Femur (tissue), 1 donor: ENCODE measurements at places on chromosomes 16 and 17.

- DNase-seq = no peak
Measured at GRCh38 chr16:53457670-53458069, 23.4 kb downstream of the RBL2 start.

DNA sequence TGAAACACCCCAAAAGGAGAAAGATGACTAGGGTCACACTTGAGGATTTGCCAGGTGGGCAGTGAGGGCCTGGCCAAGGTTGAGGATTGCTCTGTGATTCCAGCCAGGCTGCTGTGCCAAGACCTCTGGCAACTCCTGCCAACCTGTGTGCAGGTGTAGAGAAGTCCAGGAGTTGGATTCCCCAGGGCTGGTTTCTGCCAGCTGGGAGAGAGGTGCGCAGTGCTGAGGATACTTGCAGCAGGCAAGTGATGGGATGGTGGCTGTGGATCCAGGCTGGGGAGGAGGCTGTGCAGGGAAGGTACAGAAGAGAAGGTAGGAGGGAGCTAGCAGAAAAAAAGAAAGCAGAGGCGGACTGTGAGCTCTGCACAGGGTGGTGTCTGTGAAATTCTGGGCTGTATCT is 6.6 kb downstream of the RIPOR1 start:
- no peak for DNase-seq

DNA sequence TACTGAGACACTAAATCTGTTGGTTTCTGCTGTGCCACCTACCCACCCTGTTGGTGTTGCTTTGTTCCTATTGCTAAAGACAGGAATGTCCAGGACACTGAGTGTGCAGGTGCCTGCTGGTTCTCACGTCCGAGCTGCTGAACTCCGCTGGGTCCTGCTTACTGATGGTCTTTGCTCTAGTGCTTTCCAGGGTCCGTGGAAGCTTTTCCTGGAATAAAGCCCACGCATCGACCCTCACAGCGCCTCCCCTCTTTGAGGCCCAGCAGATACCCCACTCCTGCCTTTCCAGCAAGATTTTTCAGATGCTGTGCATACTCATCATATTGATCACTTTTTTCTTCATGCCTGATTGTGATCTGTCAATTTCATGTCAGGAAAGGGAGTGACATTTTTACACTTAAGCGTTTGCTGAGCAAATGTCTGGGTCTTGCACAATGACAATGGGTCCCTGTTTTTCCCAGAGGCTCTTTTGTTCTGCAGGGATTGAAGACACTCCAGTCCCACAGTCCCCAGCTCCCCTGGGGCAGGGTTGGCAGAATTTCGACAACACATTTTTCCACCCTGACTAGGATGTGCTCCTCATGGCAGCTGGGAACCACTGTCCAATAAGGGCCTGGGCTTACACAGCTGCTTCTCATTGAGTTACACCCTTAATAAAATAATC is 14.6 kb downstream of the STH start:
- no peak for DNase-seq

DNA sequence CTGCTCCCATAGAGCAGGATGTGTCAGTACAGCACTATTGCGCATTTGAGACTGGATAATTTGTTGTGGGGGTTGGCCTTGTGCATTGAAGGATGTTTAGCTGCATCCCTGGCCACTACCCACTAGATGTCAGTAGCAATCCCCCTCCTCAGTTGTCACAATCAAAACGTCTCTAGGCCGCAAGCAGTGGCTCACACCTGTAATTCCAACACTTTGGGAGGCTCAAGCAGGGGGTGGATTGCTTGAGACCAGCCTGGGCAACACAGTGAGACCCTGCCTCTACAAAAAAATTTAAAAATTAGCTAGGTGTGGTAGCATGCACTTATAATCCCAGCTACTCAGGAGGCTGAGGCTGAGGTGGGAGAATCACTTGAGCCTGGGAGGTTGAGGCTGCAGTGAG is 48.4 kb downstream of the CENPV start:
- no peak for DNase-seq

GRCh38 chr17:48609033-48609432 is 1.8 kb downstream of the HOXB7 start:
- DNase-seq = no peak

GRCh38 chr17:73791121-73791520 is 146.9 kb upstream of the SDK2 start:
- no peak for DNase-seq

- no peak for DNase-seq
Measured at GRCh38 chr16:74577882-74578366, 29.0 kb downstream of the GLG1 start.

DNA sequence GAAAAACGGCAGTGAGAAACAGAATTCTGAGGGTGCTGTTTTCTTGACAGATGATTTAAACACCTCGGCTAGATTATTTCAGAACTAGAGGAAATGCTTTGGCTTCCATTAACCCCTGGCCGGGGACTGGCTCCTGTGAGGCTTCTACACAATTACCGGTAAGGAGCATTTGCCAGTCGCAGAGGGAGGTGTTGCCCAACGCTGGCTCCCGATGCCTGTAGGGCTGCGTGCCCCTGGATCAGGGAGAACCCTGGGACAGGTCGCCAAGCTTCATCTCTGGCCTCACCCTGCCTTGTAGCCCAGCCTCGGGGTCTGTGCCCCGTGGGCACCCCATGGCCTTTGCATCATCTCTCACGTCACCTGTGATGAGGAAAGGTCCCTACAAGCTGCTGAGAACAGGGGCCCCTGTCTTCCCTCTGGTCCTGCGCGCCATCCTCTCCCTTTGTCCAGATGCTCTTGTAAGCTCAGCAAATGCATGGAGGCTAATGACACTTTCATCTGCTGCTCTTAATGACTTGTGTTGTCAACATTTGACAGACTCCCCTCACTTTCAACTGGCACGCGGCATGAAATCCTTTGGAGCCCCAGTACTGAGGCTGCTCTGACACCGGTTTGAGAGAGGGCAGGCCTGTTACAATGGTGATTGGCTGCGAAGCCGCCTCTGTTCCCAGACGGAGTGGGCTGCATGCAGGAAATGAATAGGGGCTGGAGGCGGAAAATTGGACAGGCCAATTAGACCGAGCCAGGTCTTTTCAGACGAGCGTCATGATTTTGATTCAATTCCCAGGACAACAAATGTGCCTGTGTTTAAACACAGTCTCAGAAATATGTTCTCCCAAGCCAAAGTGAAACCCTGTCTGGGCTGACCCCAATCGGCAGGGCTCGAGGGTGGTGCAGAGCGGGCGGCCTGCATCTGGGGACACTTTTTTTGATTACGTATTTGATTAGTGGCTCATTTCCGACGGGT is 85.5 kb upstream of the DOC2B start:
- peak; percentile 78 for DNase-seq

DNA sequence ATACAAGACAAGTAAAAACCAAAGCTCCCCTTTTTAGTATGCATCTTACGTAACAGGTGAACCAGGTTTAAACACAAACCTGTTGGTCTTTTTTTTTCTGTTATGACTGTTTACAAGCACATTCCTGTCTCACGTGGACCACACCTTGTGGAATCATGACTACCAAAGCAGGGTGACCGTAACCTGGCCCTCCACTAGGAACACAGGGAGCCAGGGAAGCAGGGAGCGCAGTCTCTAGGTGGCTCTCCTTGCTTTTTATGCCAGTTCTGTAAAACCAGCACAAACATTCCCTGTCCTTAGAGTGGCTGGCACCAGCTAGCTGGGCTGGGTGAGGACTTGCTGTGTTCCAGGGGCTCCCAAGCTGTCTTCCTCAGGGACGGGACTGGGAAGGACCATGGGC is 44.1 kb downstream of the DDX19A start:
- DNase-seq = no peak

GRCh38 chr16:78289373-78289772 is 189.9 kb downstream of the WWOX start:
- no peak for DNase-seq

- no peak for DNase-seq
Measured at GRCh38 chr17:29054835-29055234, 11.9 kb downstream of the PIPOX start.

DNA sequence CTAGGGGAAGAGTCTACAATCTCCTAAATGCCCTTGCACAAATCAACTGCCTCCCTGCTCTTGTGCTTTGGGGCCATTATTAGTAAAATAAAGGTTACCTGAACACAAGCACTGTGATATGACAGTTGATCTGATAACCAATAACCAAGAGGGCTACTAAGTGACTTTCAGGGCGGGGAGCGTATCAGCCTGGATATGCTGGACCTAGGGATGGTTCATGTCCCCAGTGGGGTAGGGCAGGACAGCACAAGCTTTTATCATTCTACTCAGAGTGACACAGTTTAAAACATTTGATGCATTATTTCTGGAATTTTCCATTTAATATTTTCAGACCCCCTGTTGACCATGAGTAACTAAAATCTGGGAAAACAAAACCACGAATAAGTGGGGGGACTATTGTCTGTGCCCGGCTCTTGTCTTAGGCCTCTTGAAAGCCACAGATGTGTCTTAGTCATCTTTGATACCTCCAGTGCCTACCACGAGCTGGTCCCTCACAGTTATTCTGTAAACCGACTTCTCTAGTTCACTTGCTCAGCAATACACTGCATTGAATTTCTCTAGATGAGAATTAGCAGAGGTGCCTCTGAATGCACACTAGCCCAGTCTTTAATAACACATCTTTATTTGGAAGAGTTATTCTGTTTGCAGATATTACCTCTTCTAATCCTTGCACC is 94.6 kb upstream of the DHX40 start:
- no peak for DNase-seq

- DNase-seq = no peak
Measured at GRCh38 chr17:8794636-8795035, 4.5 kb downstream of the MFSD6L start.

GRCh38 chr16:56355221-56355620 is 70.1 kb downstream of the AMFR start:
- peak; percentile 19 for DNase-seq

DNA sequence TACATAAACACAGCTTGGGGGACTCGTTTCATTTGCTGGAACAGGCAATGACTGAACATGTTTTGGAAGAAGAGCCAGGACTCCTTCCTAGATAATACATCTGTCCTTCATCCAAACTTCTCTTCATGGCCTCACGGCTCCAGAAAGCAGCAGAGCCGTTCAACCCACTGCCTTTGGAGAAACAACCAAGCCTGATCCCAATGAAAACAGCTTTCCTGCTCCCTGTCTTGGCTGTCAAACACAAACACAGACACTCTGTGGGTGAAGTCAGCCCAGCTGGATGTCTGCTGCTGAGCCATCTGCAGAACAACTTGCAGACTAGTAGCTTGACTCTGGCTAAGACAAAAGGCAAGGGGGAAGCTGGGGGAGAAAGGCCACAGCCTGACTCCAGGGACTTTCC is 345.1 kb upstream of the PSMD7 start:
- peak; percentile 86 for DNase-seq

DNA sequence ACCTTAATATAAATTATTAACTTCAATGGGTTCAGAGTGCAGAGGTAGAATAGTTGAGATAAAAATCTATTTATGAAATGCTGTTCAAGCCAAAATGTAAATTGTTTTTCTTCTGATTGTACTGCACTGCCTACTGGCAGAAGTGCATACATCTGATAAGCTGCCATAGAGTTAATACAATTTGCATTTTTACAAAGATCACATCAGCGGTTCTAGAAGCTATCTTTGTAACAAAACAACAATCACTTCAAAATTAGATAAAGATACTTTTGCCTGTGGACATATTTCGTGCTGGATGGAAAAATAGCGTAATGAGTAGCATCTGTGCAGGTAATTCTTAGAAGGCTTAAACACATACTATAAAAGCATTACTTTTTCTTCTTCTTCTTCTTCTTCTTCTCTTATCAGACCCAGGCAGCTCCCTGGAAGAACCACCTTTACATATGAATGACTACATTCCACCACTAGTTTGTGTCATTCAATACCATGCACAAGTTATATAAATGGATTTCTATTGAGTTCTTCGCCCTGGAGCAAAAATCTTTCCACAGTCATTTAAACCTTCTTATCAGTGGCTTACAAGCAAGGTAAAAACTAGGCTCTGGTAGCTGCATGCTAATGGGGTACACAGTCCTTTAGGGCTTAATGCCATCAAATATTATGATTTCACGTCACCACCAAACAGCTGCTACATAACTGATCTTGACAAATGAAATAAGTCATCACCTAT is 47.0 kb downstream of the SYNRG start:
- DNase-seq = no peak

GRCh38 chr17:40015005-40015997 is at the start of gene CSF3:
Gene CSF3, plus strand, starts transcription at chr17:40015440. Its CDS starts 35 bp downstream, at chr17:40015475.
- no peak for DNase-seq

GRCh38 chr17:31211352-31212012 is 85.6 kb downstream of the OMG start:
- no peak for DNase-seq

DNA sequence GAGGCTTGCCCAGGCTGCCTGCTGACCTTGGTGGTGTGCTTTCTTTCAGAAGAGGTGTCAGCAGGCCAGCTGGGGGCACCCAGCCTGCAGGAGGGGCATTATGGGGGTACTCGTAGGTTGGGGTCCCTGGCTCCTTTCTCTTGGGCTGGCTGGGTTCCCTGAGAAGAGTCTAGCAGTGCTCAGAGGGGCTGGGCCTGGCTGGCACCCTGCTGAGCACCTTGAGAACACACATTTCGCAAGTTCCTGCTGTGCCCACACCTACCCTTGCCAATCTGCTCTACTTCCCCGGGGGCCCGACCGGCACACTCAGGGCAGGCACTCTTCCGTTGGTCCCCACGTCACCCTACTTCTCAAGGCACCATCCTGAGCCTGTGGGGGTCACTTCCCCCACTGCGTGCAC is 5.1 kb downstream of the CEMP1 start:
- peak; percentile 24 for DNase-seq

GRCh38 chr16:12276576-12276975 is 300.0 kb downstream of the SNX29 start:
- no peak for DNase-seq

DNA sequence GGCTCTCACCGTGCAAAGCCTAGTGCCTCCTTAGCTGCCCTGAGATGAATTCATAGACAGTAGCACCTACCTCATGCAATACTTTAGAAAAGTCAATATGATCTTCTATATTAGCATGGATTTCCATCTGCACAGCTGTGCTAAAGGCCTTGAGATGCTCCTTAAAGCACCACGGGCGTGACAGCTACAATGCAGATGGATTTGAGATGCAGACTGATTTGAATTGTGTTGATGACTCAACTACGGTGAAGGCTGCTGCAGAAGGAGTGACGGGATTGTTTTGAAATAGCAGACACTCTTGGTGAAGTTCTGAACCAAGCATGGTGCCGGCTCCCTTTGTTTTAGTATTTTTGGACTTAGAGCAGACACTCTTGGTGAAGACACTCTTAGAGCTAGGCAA is 88.2 kb downstream of the SPECC1 start:
- DNase-seq = no peak

GRCh38 chr17:78725448-78726021 is 56.5 kb downstream of the CYTH1 start:
- no peak for DNase-seq

GRCh38 chr17:38717139-38717745 is 12.2 kb downstream of the MLLT6 start:
- DNase-seq = no peak

- DNase-seq = no peak
Measured at GRCh38 chr16:85215478-85216118, 103.3 kb upstream of the CIBAR2 start.

DNA sequence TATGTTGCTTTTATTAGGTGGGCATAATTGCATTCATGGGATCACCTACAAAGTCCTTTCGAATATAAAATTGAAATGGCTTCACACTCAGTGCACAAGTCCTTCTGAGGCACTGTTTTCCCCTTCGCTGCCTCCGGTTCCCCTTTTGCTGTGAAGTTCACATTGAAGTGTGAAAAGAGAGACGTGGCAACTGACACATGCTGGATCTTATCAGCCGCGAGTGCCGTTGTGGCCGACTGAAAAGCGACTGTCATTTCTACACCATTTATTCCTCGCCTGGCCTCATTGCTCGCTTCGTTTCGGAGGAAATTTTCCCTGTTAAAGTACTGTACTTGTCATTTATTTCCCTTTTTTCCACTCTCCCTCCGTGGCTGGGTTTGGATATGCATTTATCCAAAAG is 423.5 kb downstream of the MAF start:
- no peak for DNase-seq
